ENCODE measurements at places on chromosomes 7 and 10.

DNA sequence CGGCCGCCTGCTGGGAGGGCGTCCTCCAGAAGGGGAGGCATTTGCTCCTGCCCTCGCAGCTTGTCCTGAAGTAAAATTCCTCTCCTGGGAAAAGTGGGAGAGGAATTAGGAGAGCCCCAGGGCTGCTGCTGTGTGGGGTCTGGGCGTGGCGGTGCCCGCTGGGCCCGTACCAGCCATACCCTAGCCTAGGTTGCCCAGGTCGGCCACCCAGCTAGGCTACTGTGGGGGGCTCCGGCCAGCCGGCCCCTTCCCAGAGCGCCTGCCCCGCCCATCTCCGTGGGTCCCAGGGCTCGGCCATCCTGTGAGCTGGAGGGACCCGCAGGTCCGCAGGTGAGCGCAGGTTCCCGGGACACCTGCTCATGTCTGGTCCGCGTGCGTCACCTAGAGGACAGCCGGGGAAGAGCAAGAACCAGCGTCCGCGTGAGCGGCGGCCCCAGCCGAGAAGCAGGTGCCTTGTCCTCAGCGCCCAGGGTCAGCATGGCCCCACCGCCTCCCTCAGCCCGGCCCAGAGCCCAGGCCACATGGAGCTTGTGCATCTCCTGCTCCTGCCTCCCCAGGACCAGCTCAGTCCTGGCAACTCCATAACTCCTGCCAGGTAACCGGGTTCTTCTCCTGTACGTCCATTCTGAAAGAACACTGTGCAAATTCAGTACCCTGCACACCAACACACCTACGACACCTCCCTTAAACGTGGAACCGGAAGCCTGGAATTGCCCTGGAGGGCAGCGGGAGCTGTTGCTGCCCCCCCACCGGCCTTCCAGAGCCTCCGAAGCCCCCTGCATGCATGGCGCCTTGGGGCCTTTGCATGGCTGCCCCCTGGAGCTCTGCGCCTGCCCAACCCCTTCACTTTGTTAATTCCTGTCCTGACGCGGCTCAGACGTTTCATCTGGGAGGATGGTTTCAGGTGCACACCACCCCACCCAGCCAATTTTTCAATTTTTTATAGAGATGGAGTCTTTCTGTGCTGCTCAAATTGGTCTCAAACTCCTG, 22.8 kb upstream of the FOXL3 start:
- no peak for DNase-seq

GRCh38 chr10:2367083-2367482, 629.8 kb upstream of the ADARB2 start:
- no peak for DNase-seq

DNA sequence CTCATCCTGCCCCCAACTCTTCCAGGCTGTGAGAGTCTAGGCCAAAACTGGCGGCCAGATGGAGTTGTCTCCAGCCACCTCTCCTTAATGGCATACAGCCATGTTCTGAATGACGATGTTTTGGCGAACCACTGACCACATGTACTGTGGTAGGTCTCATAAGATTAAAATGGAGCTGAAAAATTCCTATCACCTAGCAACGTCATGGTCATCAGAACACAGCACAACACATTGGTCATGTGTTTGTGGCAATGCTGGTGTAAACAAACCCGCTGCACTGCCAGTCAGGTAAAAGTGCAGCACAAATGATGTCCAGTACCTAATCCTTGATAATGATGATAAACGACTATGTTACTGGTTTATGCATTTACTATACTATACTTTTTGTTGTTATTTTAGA, 290.0 kb upstream of the MKI67 start:
- no peak for DNase-seq

DNA sequence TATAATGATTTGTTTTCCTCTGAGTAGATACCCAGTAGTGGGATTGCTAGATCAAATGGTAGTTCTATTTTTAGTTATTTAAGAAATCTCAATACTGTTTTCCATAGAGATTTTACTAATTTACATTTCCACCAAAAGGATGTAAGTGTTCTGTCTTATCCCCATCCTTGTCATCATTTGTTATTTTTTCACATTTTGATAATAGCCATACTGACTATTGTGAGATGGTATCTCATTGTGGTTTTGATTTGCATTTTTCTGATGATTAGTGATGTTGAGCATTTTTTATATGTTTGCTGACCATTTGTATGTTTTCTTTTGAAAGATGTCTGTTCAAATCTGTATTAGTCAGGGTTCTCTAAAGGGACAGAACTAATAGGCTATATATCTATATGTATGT, 160.0 kb upstream of the TMEM229A start:
- DNase-seq: no peak

GRCh38 chr10:72263613-72264241, 10.0 kb upstream of the DDIT4 start:
- no peak for DNase-seq

DNA sequence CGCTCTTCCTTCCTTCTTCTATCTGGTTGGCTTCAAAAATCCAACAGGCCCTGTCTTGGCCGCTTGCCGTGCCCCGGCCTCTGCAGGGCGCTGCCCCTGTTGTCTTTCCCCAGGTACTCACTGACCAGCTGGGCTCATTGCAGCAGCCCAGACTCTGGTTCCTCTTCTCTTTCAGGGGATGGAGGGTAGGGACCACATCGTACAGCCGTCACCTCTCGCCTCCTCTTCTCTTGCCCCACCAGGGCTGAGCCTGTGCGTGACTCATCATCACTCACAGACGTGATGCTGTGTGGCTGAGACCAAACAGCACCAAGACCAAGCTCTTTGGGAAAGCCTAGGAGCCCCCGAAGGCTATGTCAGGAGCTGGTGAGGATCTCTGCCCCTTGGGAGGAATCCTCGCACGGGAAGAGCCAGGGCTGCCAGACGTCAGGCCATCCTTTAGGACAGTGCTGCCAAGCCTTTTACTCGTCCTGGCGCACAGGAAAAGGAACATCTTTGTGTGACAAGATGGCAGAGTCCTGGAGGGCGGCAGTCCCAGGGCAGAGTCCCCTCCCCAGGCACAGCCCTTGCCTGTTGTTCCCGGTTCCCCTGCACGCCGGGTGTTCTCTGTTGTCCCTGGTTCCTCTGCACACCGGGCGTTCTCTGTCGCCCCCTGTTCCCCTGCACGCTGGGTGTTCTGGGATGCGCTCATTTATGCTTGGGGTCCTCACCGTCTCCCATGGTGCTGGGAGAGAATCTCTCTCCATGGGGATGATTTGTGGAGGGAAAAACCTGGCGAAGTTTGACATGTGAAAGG, 188.5 kb upstream of the SHH start:
- DNase-seq: no peak

DNA sequence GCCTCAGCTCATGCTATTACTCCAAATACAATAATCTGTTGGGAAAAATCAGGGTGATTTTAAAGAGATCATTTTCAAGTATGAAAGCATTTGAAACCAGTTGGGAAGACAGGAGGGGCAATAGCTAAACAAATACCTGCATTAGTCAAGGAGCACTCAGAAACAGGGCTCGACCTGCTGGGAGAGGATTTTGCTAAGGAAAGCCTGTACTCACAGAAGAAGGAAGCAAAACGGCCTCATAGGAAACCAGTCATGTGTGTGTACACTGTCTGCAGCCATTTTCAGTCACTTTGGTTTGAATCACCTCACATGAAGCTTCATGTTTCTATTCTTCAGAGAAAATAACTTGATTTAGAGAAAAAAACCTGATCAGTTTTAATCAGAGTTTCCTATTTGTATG, 38.6 kb downstream of the FZD1 start:
- no peak for DNase-seq

- DNase-seq: no peak
Observed at GRCh38 chr7:55065079-55065478, 46.3 kb downstream of the EGFR start.

DNA sequence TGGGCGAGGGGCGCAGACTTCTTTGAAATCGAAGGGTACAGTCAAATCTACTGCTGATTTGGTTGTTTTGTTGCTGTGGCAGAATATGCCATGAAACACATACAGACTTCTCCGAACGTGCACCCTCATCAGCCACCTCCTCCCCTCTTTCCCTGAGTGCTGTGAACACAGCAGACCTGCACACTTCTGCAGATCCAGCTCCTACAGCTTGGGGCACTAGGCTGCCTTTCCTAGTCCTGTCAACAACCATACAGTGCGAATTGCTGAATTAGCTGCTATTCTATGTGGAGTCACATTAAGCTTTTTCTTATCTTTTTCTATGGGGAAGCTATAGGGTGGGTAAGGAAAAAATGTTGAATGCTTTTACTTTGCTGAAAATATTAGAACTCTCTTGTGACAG, 57.5 kb downstream of the COL17A1 start:
- no peak for DNase-seq

DNA sequence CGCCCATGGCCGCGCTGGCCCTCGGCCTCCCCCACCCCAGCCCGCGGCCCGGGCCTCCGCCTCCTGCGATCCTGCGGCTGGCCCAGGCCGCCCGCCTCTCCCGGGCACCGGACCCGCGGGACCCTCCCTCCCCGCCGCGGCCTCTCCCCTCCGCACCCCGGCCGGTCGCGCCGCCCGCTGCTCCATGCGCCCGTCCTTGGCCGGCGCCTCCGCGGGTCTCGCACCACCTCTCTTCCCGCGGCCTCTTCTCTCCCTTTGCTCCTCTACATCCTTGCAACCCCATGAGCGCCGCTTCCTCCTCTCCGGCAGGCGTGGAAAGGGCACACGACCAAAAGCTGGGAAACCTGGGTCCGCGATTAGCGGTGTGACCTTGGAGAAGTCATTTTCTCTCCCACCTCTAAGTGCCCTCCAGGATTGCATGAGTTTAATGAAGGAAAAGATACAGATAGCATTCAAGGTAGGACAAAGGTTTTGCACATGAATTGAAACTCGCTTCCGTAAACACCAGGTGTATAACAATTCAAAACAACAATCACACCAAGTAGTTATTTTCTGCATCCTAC, 448 bp upstream of the SRPK2 start:
- no peak for DNase-seq

DNA sequence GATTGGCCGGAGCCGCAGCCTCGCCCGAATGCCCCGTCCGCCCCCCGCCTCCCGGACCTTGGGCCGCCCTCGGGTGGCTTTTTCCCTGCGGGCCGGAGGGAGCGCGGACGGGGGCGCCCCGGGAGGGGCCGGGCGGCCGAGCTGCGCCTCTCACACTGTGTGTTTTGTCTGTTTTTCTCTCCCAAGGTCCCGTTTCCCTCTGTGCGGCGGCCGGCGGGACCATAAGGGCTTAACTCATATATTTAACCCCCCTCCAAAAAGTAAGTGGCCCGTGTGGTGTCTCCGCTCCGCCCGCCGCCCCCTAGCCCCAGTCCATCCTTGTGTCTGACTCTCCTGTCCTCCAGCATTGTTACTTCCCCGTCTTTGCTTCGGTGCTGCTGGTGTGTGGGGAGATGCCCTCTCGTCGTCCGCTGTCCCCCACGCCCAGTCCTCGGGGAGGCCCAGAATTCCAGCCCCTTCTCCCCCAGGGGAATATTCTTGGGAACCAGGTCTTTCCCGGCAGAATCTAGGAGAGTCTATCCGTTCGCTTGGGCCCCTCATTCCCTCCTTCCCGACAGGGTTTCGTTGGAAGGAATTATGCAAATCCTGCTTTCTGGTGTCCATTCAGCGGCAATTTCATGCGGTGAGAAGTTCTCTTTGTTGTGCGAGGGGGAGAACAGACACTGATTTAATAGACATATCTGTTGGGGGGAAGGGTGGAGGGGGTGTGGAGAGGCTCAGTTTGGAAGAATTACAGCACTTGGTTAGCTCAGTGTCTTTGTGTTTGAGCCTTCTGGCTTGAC, 1.3 kb downstream of the LCOR start:
- DNase-seq: no peak

GRCh38 chr10:47397256-47397655, 13.2 kb upstream of the ZNF488 start:
- DNase-seq: no peak
